AG08396 (cell line): ENCODE measurements at places on chromosomes 1 and 21.

DNA sequence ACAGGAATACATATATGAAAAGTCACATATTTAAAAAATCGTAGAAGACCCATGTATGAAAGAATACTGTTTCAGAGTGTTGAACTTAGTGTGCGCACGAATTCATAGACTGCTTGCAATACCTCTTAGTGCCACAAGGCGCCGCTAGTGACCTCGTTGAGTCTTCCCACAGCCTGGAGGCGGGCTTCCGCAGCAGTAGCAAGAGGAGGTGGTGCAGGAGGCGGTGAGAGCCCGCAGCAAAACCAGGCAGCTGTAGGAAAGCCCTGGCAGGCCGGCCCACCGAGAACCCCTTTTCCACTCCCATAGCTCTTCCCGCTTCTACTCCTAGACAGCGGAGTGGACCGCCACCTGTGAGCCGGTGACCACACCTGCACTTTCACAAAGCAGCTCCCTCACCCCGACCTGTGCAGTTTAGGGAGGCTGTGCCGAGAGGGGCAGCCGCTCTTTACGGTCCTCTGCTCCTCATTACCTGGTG is 23.5 kb downstream of the MTARC1 start:
- peak; percentile 78 for DNase-seq

DNA sequence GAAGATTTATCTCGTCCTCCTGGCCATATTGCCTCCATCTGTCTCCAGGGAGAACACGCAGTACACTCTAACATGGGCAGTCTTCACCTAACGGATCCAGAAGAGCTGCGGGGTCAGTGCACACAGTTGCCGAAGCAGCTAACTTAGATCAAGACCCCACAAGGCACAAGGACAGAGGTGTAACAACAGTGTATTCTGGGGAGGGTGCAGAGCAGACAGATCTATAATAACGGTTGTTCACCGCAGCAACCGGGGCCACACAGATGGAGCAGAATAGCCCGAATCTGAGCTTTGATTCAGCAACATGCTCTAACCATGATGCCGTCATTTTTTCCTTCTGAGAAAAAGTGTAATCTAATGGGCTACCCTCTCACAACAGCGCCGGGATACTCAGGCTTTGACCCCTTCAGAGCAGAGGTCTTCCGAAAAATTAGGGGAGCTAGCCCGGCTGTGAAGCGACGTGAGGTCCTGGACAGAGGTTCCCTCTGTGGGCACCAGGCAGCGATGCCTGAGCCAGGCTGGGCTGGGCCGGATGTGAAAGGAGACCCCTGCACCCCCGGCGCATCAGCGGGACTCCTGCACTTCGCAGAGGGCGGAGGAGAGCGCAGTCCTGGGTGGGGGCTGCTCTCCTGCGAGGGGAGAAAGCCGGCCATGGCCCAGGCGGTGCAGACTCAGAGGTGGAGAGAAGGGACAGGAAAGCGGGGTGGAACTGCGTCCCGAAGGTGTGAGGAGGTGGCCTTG is 57.5 kb downstream of the BCL9 start:
- no peak for DNase-seq

- no peak for DNase-seq
Observed at GRCh38 chr1:35544976-35545375, 12.2 kb downstream of the KIAA0319L start.

DNA sequence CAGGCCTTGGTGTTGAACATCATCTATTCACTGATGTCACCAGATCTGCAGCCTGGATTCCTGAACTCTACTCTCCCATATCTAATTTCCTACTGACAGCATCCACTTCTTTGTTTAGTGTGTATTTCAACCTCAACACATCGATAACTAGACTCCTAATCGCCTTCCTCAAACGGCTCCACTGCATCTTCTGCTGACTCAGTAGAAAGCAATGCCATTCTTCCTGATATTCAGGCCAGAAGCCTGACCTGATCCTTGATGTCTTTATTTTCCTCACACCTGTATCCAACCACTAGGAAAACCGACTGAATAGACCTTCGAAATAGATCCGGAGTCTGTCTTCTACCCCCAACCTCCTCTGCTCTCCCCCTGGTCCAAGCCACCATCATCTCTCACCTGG is 466.9 kb downstream of the PCP4 start:
- DNase-seq = no peak

- no peak for DNase-seq
Observed at GRCh38 chr1:211155040-211155439, 21.1 kb upstream of the KCNH1 start.

- DNase-seq = no peak
Observed at GRCh38 chr1:175874081-175874480, 130.7 kb upstream of the TNR start.

GRCh38 chr1:37567023-37567422 is 10.3 kb downstream of the DNALI1 start:
- no peak for DNase-seq

DNA sequence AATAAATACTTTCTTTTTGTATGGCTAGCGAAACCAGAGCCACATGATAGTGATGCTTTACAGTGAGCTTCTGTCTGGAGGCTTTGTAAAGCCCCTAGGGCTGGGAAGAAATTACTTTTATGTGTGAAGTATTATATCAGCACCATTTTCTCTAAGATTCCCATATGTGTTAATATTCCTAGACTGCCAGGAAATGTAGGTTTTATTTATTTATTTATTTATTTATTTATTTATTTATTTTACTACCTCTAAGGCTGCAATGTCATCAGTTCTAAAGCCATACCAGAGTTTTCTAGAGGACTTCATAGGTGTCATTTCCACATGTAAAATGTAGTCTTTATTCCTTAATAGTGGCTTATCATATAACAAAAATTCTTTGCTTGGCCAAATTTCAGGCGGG is 4.4 kb upstream of the CHI3L1 start:
- no peak for DNase-seq

DNA sequence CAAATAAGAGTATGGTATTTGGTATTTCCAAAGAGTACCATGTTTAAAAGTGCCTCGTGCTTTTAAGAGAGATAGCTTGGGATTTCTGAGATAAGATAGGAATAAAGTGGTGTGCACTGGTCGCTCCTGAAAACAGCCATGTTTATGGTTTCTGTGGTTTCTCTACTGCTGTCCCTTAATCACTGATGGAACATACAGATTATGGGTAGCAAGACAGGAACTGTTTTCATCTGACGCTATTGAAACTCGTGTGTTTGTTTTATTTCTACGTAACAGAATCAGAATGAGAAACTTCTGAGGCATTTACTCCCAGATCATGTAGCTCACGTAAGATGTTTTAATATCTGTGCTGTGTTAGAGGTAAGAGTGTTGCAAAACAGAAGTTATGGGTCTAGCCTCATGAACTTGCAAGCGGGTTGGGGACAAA is 126.0 kb downstream of the KIAA0319L start:
- no peak for DNase-seq

- DNase-seq = no peak
Observed at GRCh38 chr1:214241060-214241459, 39.9 kb upstream of the SMYD2 start.

DNA sequence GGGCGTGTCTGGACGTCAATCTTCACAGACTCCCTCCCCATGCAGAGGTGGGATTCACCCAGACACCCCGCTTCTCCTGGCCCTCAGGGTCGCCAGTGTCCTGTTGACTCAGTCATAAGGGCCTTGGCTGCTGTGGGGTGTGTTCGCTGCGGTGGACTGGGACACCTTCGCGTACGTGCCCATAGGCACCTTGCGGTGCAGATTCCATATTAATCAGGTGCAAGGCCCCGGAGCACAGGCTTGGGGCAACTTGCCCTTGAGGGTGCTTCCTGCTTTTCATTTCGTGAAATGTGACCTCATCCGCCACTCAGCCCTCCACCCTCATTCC is 398 bp upstream of the SLC30A10 start:
- no peak for DNase-seq

DNA sequence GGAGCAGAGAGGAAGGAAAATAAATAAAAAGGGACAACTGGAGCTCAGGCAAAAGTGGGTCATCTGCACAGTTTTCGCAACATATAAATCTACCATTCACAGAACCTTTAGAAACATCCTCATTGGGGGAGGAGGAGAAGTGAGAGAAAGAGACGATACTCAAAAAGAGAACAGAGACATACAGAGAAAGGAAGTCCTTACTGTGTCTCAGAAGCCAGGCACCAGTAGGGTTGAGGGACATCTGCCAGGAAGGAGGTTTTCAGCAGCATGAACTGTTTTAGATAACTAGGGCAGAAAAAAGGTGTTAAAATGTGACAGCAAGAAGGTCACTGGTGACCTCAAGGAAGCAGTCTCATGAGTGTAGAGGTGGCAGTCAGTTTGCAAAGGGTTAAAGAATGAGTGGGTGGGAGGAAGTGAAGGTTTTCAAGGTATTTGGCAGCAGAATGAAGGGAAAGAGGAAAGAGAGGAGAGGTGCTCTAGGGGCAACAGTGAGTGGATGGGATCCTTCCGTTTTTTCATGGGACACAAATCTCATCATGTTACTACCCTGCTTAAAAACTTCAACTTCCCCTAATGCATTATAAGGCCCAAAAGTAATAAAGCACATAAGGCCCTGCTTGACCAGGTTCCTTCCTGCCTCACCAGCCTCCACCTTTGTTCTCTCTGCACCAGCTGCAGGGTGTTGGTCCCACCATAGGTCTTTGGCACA is 9.5 kb downstream of the JAK1 start:
- no peak for DNase-seq

DNA sequence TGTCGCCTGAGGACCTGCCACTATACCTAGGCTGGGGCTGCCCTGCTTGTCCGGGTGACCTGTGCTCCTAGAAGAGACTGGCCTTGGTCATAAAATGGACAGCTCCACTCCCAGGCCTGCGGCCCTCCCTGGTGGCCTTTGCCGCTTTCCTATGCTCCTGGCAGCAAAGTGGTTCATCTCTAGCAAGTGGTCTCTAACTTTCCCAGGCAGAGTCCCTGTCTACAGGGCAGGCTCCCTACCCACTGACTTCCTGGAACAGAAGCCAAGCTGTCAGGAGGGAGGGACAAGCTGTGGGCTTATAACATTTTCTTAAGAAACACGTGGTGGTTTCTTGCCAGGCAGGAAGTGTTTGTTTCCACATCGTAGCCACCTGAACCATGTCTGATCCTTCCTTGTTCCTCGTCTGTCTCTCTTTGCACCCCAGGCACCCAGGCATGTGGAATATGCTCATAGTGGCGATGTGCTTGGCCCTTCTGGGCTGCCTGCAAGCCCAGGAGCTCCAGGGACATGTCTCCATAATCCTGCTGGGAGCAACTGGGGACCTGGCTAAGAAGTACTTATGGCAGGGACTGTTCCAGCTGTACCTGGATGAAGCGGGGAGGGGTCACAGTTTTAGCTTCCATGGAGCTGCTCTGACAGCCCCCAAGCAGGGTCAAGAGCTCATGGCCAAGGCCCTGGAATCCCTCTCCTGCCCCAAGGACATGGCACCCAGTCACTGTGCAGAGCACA is 10.1 kb downstream of the H6PD start:
- no peak for DNase-seq

DNA sequence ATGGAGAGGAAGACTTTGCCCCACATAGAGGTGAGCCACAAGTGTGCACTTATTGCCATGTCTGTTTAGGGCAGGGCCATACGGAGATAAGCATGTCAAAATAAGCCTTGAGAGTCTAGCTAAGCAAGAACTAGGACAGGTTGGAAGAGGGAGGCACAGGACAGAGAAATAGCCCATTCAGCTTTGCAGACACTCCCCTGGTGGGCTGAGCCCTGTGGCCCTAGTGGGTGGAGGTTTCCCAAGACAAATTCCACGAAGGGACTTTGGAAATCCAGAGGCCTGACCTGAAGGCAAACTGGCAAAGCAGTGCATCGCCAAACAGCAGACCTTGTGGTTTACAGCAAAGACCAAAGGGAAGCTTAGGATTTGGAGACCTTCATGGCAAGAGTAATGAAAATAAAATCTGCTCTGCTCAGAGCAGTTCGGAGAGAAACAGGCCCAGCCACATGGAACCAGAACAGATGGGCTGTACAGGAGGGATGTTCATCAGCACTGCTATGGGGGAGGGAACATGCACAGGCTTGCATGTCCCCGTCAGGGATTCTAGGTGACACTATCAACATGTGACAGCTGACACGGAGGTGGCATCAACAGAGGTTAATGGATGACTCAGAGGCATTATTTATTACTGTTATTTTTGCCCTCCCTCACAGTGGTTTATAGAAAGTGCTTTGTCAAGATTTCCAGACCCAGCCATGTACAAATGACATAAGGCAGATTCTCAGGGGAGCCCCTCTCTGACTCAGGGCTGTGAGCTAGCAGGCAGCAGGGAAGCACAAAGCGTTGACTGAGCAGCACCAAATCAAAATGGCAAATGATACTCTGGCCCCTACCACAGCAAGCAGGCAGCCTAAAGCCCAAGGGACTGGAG is 90.1 kb upstream of the IRF2BP2 start:
- peak; percentile 45 for DNase-seq

GRCh38 chr1:86616871-86617270 is 70.0 kb downstream of the CLCA4 start:
- DNase-seq = no peak

- DNase-seq = no peak
Observed at GRCh38 chr1:169367096-169367685, 406 bp downstream of the NME7 start.

DNA sequence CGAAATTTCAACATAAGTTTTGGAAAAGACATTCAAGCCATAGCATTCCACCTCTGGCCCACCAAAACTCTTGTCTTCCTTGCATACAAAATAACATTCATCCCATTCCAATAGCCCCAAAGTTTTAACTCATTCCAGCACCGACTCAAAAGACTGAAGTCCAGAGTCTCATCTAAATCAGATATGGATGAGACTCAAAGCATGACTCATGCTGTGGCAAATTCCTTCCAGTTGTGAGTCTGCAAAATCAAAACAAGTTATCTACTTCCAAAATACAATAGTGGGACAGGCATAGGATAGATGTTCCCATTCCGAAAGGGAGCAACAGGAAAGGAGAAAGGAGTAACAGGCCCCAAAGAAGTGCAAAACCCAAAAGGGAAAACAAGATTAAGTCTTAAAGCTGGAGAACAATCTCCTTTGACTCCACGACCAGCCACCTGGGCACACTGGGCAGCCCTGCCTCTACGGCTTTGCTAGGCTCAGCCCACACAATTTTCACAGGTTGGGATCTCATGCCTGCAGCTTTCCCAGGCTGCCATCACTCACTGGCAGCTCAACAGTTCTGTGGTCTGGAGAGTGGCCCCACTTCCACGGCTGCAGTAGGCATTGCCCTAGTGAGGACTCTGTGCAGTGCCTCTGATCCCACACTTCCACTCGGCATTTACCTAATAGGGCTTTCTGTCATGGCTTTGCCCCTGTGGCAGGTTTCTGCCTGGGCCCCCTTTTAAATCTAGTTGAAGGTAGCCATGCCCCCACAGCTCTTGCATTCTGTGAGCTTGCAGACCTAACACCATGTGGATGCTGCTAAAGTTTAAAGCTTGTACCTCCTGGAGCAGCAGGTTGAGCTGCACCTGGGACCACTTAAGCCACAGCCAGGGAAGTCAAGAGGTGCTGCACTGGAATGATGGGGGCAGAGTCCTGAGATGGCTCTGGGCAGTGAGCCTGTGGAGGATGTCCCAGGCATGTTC is 51.0 kb downstream of the RUNX3 start:
- DNase-seq = no peak

DNA sequence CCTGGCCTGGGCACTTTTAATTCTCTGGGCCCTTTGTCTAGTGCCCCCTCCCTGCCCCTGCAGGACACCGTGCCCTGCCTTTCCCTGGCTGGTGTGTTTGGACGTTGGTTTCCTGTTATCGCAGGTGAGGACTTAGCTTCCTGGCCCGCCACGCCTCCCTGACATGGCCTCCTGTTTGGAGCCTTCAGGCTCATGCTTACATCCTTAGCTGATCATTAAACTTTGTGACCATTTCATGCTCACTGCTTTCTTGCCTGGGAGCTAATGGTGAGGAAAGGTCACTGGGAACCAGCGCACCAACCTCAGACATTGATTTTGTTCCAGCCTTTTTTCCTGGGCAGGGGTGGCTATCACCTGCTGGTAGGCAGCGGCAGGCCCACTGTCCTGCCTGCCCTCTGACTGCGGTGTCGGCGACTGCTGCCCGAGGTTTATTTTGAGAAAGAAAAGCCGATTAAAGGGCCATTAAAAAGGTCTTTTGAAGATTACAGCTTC is 3.7 kb downstream of the PFKL start:
- DNase-seq = no peak
